ENCODE measurements at places on chromosomes 4 and X.

- DNase-seq, result peak; percentile 21
Observed at GRCh38 chrX:154761977-154762536, 607 bp upstream of the DKC1 start.

GRCh38 chr4:40515398-40516293 is 114.0 kb downstream of the RBM47 start:
- DNase-seq, result no peak

GRCh38 chr4:164095313-164096110 is 601.0 kb downstream of the TMA16 start:
- DNase-seq, result no peak

- no peak for DNase-seq
Observed at GRCh38 chr4:163165217-163166017, 1.3 kb downstream of the NAF1 start.

GRCh38 chr4:10093801-10094552 is 22.6 kb downstream of the WDR1 start:
- DNase-seq, result no peak

GRCh38 chr4:15910155-15910940 is 28.2 kb downstream of the FGFBP1 start:
- DNase-seq, result no peak

DNA sequence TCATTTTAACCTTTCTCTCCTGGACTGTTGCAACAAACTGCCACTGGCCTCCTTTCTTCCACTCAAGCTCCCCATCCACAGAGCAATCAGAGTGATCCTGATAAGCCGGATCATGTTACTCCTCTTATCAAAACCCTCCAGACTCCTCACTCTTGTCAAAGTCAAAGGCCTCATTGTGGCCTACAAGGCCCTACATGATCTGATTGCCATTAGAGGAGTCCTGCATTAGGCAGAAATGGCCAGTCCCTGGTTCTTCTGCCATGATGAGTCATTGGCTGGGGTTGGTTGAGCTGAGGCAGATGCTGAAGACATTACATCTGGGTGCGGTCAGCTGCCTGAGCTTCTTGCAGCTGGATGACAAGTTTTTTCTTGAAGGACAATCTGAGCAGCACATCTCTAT is 32.7 kb upstream of the CASK start:
- DNase-seq, result no peak

- no peak for DNase-seq
Observed at GRCh38 chr4:612052-612748, 13.2 kb upstream of the PDE6B start.

DNA sequence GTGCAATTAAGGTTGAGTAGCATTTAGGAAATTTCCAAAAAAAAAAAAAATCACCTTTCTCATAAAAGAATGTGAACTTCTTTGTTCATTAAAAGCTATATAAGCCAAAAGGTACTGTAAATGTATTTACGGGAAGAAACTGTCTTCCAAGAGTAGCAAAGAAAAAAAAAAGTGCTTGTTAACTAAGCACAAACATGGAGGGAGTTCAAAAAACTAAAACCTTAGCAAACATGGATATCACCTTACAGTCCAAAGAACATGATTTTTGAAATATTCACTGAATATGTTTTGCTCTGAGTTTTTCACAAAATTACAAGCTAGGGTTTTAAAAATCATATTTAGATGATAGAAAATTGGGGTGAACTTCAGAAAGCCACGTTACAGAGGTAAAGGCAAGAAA is 217.5 kb downstream of the ADAMTS3 start:
- no peak for DNase-seq

DNA sequence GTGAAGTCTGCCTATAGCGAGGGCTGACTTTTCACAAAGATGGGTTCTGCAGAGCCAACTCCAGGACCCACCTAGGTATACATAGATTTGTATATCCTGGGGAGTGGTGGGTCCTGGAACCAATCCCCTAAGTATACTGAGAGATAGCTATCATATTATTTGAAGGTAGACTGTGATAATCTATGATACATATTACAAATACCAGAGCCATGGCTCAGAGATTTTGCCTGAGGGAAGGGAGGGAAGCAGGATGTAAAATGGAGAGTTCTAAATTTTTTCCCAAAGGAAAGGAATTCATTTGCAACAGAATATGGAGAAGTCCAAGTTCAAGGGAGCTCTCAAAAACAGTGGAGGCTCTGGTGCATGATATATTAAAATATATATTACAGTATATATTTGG is 7.2 kb downstream of the TCEAL3 start:
- DNase-seq, result no peak

- no peak for DNase-seq
Observed at GRCh38 chr4:73866246-73866645, 2.9 kb upstream of the CXCL1 start.

GRCh38 chrX:80293354-80293753 is 126.9 kb upstream of the TENT5D start:
- no peak for DNase-seq

DNA sequence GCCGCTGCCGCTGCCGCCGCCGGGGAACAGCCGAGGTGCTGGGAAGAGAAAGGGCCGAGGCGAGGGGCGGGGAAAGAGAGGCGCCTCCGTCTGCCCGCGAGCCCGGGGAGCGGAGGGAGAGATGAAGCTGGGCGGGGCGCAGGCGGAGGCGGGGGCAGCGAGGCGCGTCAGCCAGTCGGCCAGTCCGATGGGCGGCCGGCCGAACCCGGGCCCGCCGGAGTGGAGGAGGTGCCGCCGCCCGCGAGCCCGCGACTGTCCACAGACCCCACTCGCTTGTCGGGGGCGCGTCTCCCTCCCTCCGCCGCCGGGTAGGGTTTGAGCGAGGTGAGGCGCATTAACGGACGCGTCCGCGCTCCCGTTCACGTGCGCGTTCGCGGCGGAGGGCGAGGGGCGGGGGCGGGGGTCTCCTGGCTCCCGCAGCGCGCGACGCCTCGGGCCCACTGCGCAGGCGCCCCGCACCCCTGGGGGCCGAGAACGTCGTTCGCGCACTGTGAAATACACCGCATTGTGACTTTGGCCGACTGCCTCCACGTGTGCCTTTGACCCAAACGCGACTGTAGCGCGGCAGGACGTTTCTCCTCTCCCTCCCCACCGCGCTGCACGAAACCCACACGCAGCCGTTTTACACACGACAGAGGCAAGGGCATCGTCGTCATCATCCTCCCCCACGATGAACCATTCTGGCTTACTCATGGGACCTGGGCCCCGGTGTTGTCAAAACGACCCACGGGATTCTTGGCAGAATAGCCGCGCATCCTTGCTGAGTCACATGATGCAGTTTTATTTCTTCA is at the start of gene NUDT11:
NUDT11 (minus strand) TSS at position 92 of the 791 bp plus-strand sequence. CDS start 148 bp downstream, outside the sequence.
- no peak for DNase-seq

- no peak for DNase-seq
Observed at GRCh38 chr4:2741626-2742025, 14.5 kb downstream of the TNIP2 start.

DNA sequence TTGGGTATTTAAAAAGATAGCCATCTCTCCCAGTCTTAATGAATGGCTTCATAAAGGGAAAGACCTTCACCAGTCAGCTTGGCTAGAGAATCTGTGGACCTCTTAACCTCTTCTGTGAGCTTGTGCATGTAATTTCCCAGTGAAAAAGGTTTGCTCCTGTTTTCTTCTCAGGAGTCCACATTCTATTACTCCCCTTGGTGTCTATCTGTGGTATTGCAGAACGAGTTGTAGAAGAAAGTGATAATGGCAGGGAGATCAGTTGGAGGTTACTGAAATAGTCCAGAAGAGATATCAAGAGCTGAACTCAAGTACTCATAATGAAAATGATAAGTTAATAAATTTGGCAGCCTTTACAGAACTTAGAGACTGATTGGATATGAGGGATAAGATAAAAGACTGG is 16.5 kb upstream of the VAMP7 start:
- DNase-seq, result no peak

DNA sequence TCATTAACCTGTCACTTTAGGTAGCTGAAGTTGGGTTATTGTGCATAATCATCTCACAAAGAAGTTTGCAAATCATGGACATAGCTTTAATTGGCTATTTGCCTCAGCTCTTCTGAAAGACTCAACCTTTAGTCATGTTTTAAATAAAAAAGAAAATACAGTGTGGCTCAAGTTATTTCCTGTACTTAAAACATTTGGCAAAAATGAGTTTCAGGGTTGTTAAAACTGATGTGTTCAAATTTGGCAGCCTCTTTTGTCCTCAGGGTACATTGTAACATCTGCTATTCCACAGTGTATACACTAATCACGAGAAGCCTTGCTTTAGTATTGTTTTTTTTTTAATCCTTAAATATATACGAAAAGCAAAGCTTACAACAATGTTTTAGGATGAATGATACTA is 31.5 kb upstream of the HPGD start:
- DNase-seq, result no peak

DNA sequence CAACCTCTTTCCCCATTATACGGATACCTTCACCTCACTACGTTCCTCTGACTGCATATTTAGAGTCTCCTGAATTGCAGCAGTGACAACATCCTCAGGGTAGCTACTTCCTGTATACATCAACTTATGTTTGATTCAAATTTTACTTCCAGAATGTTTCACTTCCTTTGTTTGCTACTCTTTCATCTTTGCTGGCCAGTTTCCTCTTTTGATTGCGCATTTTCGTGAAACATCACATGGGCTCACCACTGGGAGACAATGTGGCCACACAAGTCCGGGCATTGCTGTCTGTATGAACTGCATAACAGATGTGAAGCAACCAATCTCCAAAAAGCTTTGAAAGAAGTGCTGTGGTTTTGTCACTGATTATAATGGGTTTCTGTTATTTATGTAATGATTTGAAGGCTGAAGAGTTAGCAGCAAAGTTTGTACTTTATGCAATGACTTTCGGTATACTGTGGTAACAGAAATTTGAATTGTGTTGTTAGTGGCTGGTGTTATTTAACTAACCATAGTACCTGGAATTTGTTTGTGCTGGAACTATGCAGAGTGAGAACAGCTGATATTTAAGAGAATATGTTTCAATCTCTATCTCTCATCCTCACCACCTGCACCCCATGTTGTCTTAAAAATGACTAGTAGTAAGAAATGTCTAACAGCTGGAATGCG is 7.4 kb downstream of the SNCA start:
- no peak for DNase-seq

- no peak for DNase-seq
Observed at GRCh38 chr4:10182446-10183424, 66.1 kb upstream of the WDR1 start.

DNA sequence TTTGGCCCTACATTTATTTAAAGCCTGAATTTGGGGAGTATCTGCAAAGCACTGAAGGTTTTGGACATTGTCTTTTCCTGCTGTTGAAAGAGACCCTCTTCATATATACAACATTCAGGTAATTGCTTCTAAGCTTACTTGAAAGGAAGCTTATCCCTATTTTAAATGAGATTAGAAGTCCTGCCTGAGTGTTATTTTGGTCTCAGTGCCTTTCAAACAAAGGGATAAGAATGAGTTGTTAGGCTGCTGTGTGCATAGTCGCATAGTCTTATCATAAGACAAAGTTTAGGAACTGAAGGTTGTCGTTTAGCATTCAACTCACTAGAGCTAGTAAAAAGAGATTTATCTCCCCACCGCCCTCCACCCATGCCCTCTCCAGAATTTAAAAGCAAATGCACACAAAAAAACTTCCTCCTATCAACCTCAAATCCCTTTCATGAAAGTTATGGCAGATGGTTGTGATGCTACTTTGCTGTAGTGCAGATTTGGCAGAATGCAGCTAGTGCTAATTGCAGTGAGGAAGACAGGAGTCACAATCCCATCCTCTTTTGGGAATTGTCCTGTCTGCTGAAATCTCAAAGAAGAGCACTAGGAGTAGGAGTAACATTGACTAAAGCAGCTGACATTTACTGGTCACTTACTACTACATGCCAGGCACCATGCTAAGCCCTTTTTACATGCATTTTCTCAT is 5.8 kb downstream of the HERC3 start:
- no peak for DNase-seq

DNA sequence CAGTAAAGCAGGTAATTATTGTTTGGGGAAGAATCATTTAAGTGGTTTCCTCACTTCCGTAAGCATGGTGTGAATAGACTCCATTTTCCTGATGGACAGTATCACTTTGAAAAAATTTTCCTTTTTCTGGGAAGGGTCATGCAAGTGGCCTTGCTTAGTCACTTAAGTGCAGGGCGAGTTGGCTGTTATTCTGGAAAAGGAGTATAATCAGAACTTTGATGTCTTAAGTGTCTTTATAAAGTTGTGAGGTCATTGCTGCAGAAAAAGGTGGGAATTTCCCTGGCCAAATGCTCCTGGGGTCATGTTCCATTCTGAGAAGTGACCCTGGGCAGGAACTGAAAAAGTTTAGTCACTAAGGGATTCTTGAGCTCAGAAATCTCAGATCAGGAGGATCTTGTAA is 146.1 kb upstream of the OTUD4 start:
- DNase-seq, result no peak

- DNase-seq, result no peak
Observed at GRCh38 chr4:83873996-83874395, 338.1 kb downstream of the GPAT3 start.

GRCh38 chr4:118825799-118826198 is 10.1 kb downstream of the SEC24D start:
- DNase-seq, result no peak
